ENCODE measurements at places on chromosomes 2 and 18. TPM values are rescaled to one million over a fixed set of nuclear protein-coding genes. Genes with fewer than 3 reads are reported as not detected.

Gene ACVR2A
- total RNA-seq = 88.3 TPM

Gene SNORC
- total RNA-seq = 0.74 TPM

Gene DIPK1C
- 5.2 TPM for total RNA-seq

Gene SCN2A
- total RNA-seq = 160 TPM

Gene ABCG5
- total RNA-seq = not detected

Gene HAAO
- 1.5 TPM for total RNA-seq

Gene TET3
- 21.4 TPM for total RNA-seq

Gene HOXD4
- total RNA-seq = not detected

Gene ADI1
- total RNA-seq = 10.8 TPM

Gene GALR1
- under 0.01 TPM for total RNA-seq

Gene ARHGAP28
- total RNA-seq = 16.2 TPM

Gene CD8B2
- total RNA-seq = under 0.01 TPM

Gene ABCG8
- 0.74 TPM for total RNA-seq

Gene CXCR4
- total RNA-seq = 32.9 TPM

Gene SERPINB7
- not detected for total RNA-seq

Gene LYG2
- total RNA-seq = not detected

Gene GKN2
- 0.25 TPM for total RNA-seq

Gene VWC2L
- total RNA-seq = 3.2 TPM

Gene MYO3B
- total RNA-seq = 0.25 TPM

Gene IL36G
- total RNA-seq = not detected

Gene MSH6
- 44.7 TPM for total RNA-seq

Gene PLEKHH2
- 2.5 TPM for total RNA-seq

Gene SRD5A2
- under 0.01 TPM for total RNA-seq

Gene TP53I3
- 17.7 TPM for total RNA-seq

Gene SERPINB10
- not detected for total RNA-seq

Gene PCBP1
- 36.6 TPM for total RNA-seq

Gene KCNK3
- 4.2 TPM for total RNA-seq

Gene NEUROD1
- total RNA-seq = 7.1 TPM

Gene PLA2R1
- total RNA-seq = 1.7 TPM

Gene DQX1
- 0.98 TPM for total RNA-seq

Gene RSAD2
- 2.0 TPM for total RNA-seq

Gene STARD6
- total RNA-seq = not detected

Gene DNPEP
- 11.1 TPM for total RNA-seq

Gene FAM168B
- 107 TPM for total RNA-seq

Gene SMC6
- total RNA-seq = 22.6 TPM

Measured in temporal lobe (tissue), 4 donors.